ENCODE measurements at places on chromosomes 2 and 18.

DNA sequence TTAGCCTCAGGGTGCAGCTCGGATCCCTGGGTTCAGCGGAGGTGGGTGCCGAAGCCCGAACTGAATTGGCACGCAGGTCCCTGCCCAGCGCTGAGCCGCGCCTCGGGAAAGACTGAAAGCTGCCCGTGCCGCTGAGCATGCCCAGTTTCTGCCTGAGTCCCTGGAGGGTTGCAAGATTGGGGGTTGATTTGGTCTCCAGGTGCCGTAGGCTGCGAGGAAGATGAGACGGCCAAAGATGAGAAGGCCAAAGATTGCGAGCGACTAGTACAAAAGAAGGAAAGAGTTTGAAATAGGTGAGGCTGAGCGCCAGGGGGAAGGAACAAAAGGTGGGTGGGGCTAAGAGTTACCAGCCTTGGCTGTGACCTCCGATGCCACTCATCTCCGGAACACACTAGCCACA, 852 bp upstream of the KCNH7 start:
- no peak for DNase-seq

DNA sequence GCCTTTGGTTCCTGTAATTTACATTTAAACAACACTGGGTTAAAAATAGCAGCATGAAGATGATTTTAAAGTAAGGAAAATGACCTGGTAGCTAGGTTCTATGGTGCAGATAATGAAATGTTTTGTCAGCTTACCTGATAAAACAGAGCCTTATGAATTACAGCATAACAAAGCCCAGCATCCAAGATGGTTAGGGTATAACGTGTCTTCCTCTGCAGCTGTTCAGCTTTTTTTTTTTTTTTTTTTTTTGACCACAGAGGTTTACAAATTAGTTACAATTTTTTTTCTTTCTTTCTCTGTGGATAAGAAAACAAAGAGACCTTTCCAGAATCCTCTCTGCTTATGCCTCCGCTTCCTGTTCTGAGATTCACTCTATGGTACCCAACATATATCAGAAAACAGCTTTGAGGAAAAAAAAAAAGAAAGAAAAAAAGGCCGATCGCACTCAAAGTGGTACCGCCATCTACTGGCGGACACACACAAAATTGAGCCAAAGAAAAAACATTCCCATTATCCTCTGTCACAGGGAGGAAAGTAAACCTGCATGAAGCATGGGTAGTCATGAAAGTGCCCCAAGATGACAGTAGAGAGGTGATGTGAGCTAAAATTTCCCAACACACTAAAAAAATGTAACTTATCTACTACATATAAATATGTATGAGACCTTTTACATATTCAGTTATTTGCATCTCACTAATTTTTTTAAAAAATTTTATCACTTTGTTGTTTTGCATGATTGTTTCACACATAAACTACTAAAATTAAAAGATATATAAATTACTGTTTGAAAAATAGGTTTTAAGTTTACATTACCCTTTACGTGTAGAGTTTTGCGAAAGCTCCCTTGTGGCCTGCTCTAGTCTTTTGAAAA, at the start of gene SCN3A:
Gene SCN3A (minus strand): TSS at position 362 of the 871 bp plus-strand sequence. CDS start 27,656 bp downstream, outside the sequence.
- no peak for DNase-seq

DNA sequence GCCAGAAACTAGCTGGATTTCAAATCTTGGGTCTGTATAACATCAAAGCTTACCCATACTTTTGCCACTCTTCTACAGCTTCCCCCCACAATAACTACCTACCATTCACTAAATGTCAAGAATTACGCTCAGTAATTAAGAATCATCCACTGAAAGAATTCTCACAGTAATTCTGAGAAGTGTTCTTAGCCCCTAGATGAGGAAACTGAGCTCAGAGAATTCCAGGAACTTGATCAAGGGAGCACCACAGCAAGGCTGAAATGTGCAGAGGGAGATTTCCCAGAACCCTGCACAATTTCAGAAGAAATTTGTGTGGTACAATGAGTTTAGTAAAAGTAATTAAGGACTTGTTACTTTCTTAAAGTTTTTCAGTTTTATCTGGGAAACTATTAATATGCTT, 194.5 kb upstream of the STK17B start:
- DNase-seq: no peak

GRCh38 chr2:218566296-218566695, 1.9 kb downstream of the USP37 start:
- no peak for DNase-seq

DNA sequence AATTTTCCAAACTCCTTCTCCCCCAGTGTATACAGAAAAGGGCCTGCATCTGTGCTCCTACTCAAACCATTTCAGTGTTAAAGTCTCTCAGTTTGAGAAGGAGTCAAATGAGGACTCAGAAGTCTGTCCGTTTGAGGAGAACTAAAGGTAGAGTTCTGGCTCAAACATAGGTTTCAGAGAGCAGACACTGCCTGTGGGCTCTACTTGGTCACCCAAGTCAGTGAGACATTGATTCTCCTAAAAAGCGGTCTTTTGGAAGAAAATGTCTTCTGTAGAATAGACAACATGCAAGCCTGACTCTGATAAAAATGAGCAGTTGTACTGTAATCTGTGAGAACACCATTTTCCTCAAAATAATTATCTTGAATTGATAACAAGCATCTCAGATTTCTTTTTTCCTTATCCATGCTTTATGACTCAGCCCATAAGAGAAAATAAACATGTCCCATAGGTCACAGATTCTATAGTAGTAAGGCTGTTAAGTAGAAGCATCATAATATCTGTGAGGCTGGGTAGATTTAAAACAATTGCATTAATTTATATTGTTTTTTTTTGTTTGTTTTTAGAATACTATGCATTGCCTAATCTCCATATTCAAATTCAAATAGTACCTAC, 82.8 kb downstream of the ASXL3 start:
- no peak for DNase-seq

GRCh38 chr18:51617167-51617566, 419.7 kb upstream of the MEX3C start:
- no peak for DNase-seq
